HuH-7 (cell line): ENCODE measurements at places on chromosomes 2 and 18.
A peak's percentile ranks its signal among the peaks of the same experiment; 100 is the strongest.

- DNase-seq = no peak
These were observed 54.3 kb downstream of the VSNL1 start for GRCh38 chr2:17594533-17595401.

DNA sequence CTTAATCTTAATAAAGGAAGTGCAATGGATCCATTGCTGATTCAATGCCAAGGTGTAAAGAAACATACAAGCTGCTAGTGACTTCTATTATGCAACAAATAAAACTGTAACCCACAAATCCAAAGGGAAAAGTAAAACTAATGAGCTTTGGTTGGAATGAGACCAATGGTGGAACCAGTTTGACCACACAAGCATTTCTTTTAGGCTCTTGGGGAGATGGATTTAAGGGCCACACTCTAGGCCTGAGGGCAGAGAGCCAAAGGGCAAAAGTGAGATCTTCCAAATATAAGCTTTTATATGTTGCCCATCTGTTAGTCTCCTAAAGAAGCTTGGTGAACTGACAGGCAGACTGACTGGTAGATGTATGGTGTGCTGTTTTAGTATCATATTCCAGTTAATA lies 41.5 kb upstream of the MMADHC start:
- DNase-seq = no peak

DNA sequence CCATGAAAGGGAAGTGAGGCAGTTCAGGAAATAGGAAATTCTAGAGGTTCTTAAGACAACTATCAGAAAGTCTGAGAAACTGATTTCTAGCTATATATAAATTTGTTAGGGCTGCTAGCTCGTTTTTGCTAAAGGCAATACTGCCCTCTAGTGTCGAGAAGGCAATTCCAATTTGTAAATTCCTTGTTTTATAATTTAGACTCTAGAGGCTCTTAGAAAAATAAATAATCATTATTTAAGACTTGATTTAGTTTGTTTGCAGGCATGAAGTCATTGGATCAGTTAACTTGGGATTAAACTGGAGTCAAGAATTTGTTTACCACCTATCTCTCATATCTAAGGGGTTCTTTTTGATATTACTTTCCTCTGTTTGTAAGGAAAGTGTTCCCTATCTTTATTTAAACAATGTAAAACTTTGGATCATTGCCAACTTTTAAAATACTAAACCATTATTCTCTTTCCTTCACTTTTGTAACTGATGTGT lies 66.2 kb downstream of the ACVR2A start:
- DNase-seq = no peak

DNA sequence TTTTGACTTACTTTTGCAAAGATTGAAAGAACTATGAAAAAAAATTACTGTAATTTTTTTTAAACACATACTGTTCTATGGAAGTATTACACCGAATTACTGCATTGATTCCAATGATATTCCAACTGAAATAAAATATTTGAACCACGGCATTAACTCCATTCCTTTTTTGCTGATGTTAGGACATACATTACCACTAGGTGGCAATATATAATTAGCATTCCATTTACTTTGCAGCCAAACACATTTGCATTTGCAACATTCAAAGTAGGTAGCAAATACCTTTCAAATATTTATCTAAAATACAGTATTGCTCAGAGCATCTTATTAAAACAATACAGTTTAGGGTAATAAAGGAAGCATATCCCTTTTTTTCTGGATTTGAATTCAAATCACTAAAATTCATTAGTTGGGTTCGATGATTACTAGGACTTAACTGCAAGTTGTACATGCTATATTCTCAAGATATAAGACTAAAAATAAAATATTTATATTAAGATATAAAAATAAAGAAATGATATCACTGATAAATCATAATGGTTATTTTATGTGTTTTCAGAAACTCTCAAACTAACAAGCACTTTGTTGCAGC lies 31.3 kb downstream of the LANCL1 start:
- peak; percentile 9 for DNase-seq

- DNase-seq = no peak
These were observed 233.3 kb downstream of the NCKAP5 start for GRCh38 chr2:133334923-133335322.

DNA sequence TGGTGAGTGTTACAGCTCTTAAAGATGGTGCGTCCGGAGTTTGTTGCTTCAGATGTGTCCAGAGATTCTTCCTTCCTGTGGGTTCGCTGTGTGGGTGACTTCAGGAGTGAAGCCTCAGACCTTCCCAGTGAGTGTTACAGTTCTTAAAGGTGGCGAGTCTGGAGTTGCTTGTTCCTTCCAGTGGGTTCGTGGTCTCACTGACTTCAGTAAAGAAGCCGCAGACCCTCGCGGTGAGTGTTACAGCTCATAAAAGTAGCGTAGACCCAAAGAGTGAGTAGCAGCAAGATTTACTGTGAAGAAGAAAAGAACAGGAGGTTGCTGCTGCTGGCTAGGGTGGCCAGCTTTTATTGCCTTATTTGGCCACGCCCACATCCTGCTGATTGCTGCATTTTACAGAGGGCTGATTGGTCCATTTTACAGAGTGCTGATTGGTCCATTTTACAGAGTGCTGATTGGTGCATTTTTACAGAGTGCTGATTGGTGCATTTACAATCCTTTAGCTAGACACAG lies 34.0 kb upstream of the SPTBN1 start:
- no peak for DNase-seq

DNA sequence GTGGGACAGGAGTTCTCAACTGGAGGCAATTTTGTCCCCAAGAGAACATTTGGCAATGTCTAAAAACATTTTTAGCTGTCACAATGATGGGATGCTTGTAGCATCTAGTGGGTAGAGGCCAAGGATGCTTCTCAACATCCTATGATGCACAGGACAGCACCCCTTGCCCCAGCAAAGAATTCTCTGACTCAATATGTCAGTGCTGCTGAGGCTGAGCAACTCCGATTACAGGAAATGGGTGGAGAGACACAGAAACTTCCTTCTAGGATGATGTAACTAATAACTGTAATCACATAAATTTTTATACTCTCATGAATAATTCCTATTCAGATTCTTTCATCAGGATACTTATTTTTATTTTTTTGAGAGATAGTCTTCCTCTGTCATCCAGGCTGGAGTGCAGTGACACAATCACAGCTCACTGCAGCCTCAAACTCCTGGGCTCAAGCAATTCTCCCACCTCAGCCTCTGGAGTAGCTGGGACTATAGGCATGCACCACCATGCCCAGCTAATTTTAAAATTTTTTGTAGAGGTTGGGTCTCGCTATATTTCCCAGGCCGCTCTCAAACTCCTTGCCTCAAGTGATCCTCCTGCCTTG lies 120.3 kb upstream of the ACAA2 start:
- DNase-seq = no peak

DNA sequence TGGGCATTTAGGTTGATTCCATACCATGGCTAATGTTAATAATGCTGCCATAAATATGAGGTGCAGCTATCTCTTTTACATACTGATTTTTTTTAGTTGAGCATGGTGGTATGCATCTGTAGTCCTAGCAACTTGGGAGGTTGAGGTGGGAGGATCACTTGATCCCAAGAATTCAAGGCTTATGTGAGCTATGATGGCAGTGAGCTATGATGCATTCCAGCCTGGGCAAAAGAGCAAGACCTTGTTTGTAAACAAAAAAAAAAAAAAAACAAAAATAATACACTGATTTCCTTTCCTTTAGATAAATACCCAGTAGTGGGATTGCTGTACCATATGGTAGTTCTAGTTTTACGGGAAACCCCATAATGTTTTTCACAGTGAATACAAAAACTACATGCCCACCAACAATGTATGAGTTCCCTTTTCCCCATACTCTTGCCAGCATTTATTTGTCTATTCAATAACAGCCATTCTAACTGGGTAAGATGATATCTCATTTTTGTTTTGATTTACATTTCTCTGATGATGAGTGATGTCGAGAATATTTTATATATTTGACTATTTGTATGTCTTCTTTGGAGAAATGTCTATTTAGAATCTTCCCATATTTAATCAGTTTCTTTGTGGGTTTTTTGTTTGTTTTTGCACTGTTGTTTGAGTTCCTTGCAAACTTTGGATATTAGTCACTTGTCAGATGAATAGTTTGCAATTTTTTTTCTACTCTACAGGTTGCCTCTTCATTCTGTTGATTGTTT lies 281.0 kb upstream of the KYNU start:
- DNase-seq = no peak
